ENCODE measurements at places on chromosomes 3 and 15. TPM values are rescaled to one million over a fixed set of nuclear protein-coding genes. Genes with fewer than 3 reads are reported as not detected.

DNA sequence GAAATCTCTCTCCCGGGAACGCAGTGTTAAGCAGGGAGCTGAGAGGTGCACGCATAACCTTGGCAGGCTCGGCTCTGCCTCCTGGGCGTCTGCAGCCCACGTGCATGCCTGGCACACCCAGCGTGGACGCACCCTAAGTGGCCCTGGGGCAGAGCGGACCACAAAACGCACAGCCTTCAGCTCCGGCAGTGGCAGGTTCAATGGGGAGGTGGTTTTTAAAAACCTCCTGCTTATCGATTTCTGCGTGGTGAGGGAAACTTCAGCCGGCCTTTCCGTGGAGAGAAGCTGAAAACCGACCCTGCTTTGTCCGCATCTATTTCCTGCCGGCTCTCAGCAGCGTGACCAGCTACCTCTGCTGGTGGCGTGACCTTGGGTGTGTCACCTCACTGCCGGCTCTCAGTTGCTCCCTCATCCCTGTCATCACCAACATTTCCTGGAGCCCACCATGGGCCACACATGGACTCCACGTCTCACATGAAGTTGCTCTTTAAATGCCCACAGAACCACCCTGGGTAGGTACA lies 134.8 kb upstream of the MEF2A start:
- no peak overlapping the region for H3K4me3 ChIP-seq
- H3K4me1 ChIP-seq = peaks cover 22% of the 10 kb centered on the region
- DNase-seq = no peak
- no peaks in the 10 kb centered on the region for H3K36me3 ChIP-seq
- H3K27me3 ChIP-seq = peaks cover 5% of the 10 kb centered on the region
- peak overlapping the region; percentile 65 for H3K27ac ChIP-seq

- H3K4me3 ChIP-seq = no peak overlapping the region
- peak overlapping the region; percentile 45 for H3K27ac ChIP-seq
- no peaks in the 10 kb centered on the region for H3K36me3 ChIP-seq
- no peaks in the 10 kb centered on the region for H3K27me3 ChIP-seq
- no peaks in the 10 kb centered on the region for H3K4me1 ChIP-seq
- DNase-seq = peak; percentile 86
These were observed 23.2 kb upstream of the IP6K2 start for GRCh38 chr3:48739955-48740823.

GRCh38 chr3:118968111-118968510 lies 66.5 kb downstream of the IGSF11 start:
- peaks cover 23% of the 10 kb centered on the region for H3K27me3 ChIP-seq
- H3K36me3 ChIP-seq = no peaks in the 10 kb centered on the region
- no peak overlapping the region for H3K27ac ChIP-seq
- H3K4me1 ChIP-seq = no peaks in the 10 kb centered on the region
- no peak overlapping the region for H3K4me3 ChIP-seq
- DNase-seq = peak; percentile 22

GRCh38 chr3:176469694-176470205 lies 727.5 kb downstream of the TBL1XR1 start:
- no peak overlapping the region for H3K27ac ChIP-seq
- H3K27me3 ChIP-seq = no peaks in the 10 kb centered on the region
- no peak overlapping the region for H3K4me3 ChIP-seq
- H3K36me3 ChIP-seq = no peaks in the 10 kb centered on the region
- H3K4me1 ChIP-seq = no peaks in the 10 kb centered on the region

GRCh38 chr3:151147299-151147698 lies 55.7 kb downstream of the GPR171 start:
- no peak for DNase-seq
- no peaks in the 10 kb centered on the region for H3K4me1 ChIP-seq
- peaks cover 25% of the 10 kb centered on the region for H3K27me3 ChIP-seq
- H3K27ac ChIP-seq = no peak overlapping the region
- no peak overlapping the region for H3K4me3 ChIP-seq
- H3K36me3 ChIP-seq = no peaks in the 10 kb centered on the region

GRCh38 chr3:165254812-165255211 lies 58.6 kb upstream of the SLITRK3 start:
- no peaks in the 10 kb centered on the region for H3K4me1 ChIP-seq
- DNase-seq = no peak
- H3K27me3 ChIP-seq = no peaks in the 10 kb centered on the region

DNA sequence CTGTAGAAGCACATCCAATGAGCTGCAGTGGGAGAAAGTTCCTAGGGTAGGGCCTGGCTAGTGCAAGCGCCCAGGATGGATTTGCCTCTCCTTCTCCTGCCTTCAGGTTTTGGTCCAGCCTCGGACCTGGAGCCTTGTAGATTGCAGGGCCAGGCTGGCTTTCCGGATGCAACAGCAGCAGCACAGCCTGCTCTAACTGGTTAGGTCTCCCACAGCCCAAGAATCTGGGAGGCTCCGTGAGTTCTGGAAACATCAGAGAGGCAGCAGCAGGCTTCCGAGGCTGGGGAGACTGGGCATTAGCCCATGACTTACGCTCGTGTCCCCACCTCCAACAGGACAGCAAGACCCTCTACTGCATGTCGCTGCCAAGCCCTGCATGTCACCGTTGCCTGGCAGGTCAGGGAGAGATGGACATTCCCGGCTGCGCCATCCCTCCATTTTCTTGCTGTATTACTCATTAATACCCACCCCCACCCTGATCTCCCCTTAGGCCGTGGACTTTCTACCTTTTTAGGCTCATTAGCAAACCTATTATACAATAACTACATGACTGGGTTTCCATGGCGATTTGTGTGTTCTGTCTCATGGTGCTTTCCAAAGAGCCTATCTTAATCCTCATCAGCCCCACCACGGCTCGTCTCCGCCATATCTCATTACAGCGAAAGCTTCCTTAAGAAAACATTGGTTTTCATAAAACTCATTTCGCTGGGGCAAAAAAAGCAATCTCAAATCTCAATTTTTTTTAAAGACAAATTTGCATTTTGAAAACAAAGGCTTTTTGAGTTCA lies 40.9 kb upstream of the RGMA start:
- no peaks in the 10 kb centered on the region for H3K36me3 ChIP-seq
- DNase-seq = no peak
- H3K4me1 ChIP-seq = no peaks in the 10 kb centered on the region
- H3K4me3 ChIP-seq = no peak overlapping the region
- no peaks in the 10 kb centered on the region for H3K27me3 ChIP-seq
- H3K27ac ChIP-seq = no peak overlapping the region

GRCh38 chr15:65338823-65339222 lies 34.3 kb downstream of the RNU5B-1 start:
- H3K4me1 ChIP-seq = no peaks in the 10 kb centered on the region
- H3K27ac ChIP-seq = no peak overlapping the region
- H3K36me3 ChIP-seq = no peaks in the 10 kb centered on the region
- no peak for DNase-seq

DNA sequence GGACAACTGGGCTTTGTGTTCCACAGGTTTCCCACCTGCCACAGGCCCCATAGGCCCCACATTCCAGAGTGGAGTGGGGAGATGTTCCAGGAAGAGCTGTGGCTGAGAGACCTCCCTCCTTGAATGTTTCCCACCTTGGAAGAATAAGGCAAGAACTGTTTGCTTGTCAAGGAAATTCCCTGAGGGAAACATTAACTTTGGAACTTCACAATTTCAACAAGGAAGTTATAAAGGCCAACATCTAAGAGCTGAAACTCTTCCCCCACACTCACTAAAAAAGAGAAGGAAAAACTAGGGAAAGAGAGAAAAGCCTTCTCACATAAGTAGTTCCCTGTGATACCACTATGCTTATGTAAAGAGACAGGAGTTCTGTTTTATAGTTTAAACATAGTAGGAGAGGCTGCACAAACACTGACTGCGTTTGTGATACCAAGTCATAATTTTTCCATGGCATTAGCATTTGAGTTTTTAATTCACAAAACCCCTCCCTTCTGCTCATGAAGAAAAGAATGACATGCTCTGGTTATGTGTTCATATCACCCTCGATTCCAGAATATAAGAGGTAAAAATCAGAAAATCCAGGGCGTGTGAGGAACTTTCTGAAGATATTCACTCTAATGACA lies 39.8 kb upstream of the SPRED1 start:
- H3K36me3 ChIP-seq = no peaks in the 10 kb centered on the region
- H3K27ac ChIP-seq = no peak overlapping the region
- no peak overlapping the region for H3K4me3 ChIP-seq
- H3K4me1 ChIP-seq = no peaks in the 10 kb centered on the region
- no peak for DNase-seq

- no peak overlapping the region for H3K4me3 ChIP-seq
- no peak overlapping the region for H3K27ac ChIP-seq
- peaks cover 24% of the 10 kb centered on the region for H3K4me1 ChIP-seq
- peaks cover 18% of the 10 kb centered on the region for H3K36me3 ChIP-seq
- H3K27me3 ChIP-seq = no peaks in the 10 kb centered on the region
- DNase-seq = no peak
These were observed 34.4 kb downstream of the POC1A start for GRCh38 chr3:52119826-52120225.

DNA sequence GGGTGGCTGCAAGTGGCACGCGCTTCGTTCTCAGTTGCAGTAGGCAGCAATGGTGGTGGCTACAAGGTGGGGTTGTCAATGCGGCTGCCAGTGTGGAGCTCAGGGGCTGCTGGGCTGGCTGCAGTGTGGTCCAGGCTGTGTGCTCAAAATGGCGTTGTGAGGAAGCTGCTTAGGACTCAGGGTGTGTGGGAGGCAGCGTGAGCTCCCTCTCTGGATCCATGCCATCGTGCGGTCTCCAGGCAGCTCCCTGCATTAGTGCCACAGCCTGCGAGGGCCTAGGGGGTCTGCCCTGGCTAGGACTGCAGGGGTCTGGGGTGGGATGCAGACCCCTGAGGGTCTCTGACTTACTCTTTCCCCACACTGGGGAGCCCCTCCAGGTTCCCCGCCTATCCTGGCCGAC lies 397.2 kb downstream of the OCA2 start:
- H3K4me3 ChIP-seq = no peak overlapping the region
- H3K27ac ChIP-seq = no peak overlapping the region
- no peak for DNase-seq
- no peaks in the 10 kb centered on the region for H3K4me1 ChIP-seq
- H3K36me3 ChIP-seq = no peaks in the 10 kb centered on the region

DNA sequence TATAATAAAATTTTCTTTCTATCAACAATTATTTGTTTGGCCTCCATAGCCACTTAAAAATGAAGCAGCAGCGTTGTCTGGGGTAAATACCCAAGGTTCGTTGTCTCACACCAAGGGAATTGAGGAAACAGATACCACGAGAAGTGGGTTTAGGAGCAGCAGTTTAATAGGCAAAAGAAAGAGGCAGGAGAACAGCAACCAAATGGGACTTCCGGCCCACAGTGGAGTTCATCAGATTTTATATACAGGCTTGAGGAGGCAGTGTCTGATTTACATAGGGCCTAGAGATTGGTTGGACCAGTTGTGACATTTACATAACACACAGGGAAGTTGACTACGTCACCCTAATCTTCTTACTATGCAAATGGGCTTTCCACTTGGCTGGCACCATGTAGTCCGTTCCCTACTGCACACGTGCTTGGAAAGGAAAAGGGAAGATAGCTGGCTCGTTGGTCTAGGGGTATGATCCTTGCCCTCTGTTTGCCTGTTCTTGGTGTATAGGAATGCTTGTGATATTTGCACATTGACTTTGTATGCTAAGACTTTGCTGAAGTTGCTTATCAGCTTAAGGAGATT lies 61.5 kb upstream of the SETMAR start:
- no peak overlapping the region for H3K27ac ChIP-seq
- DNase-seq = no peak
- no peaks in the 10 kb centered on the region for H3K27me3 ChIP-seq
- H3K36me3 ChIP-seq = no peaks in the 10 kb centered on the region
- H3K4me1 ChIP-seq = no peaks in the 10 kb centered on the region

DNA sequence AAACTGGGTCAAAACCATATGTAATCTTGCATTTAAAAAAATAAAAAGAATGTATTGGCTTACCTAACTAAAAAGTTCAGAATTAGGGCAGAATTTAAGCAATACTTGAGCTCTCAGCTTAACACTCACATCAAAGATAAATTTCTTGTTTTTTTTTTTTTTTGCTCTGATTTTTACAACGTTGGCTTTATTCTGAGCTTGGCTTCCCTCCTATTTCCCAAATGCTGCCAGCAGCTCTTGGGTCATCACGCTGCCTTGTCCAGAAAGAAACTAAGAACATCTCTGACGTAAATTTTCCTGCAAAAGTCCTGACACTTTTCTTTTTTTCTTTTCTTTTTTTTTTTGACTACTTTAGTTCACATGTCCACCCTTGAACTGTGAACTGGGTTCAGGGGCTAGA lies 150.6 kb upstream of the TGFBR2 start:
- no peak overlapping the region for H3K4me3 ChIP-seq
- no peak for DNase-seq
- H3K4me1 ChIP-seq = no peaks in the 10 kb centered on the region
- H3K27ac ChIP-seq = no peak overlapping the region
- H3K36me3 ChIP-seq = no peaks in the 10 kb centered on the region
- no peaks in the 10 kb centered on the region for H3K27me3 ChIP-seq

DNA sequence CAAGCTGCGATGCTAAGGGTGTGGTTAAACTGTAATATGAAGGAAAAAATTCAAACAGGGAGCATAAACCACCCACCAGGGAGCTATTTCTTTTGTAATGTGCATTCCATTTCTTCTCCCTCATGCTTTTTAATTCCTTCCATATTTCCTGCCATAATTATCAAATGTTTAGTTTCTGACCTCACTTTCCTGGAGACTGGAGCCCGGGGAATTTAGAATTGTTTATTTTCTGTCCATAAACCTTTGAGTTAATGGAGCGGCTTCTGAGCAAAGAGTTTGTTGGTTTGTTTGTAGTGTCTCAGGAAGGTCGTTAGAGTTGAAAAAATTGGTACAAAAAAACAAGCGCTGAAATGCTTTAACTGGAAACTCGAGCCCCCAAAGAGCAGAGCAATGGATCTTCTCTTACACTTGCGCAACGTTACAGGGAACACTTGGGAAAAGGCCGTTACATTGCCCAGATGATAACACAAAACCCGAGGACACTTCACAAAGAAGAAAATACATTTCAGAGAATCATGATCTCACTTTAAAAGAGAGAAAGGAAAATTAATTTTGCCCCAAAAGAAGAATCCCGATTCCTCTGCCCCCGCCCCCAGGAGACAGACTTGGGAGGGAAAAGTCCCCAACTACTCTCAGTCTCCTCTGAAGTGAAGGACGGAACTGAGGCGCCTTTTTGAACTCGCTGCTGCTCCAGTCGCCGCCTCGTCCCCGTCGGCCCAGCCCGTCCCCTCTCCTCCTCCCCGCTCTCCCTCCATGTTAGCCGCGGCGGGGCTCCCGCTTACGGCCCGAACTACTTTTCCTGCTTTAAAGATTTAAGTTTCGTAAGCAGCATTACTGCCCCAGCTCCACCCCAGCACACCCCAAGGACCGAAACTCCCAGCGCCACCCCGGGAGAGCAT lies 842 bp downstream of the FSTL1 start:
- peaks cover 66% of the 10 kb centered on the region for H3K27me3 ChIP-seq
- DNase-seq = peak; percentile 60
- no peak overlapping the region for H3K27ac ChIP-seq
- peaks cover 7% of the 10 kb centered on the region for H3K4me1 ChIP-seq
- peak overlapping the region; percentile 84 for H3K4me3 ChIP-seq

- no peak overlapping the region for H3K27ac ChIP-seq
- no peaks in the 10 kb centered on the region for H3K4me1 ChIP-seq
- no peak for DNase-seq
- H3K27me3 ChIP-seq = no peaks in the 10 kb centered on the region
- H3K4me3 ChIP-seq = no peak overlapping the region
These were observed 451.6 kb upstream of the SEMA6D start for GRCh38 chr15:47265686-47266085.

KCNMB3 gene
- 0.70 TPM for total RNA-seq

CCR2 gene
- total RNA-seq = 6.8 TPM

ADAMTS17 gene
- 1.1 TPM for total RNA-seq
